NK-92 treated with Interleukin-12 subunit alpha and Interleukin-12 subunit beta, amount 100 ng/mL, for 24 hours (cell line): ENCODE measurements at places on chromosomes 12 and 14.

- no peak for DNase-seq
Measured at GRCh38 chr12:124184456-124184855, 110.4 kb upstream of the RFLNA start.

DNA sequence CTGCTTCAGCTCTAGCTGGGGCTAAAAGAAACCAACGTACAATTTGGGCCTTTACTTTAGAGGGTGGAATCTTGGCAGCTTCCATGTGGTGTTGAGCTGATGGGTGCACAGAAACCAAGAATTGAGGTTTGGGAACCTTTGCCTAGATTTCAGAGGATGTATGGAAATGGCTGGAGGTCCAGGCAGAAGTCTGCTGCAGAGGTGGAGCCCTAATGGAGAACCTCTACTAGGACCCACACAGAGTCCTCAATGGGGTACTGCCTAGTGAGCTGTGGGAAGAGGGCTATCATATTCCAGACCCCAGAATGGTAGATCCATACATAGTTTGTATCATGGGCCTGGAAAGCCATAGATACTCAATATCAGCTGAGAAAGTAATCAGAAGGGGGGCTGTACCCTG, 500.4 kb upstream of the ATP2B1 start:
- no peak for DNase-seq

- no peak for DNase-seq
Measured at GRCh38 chr12:3364661-3365462, 126.1 kb upstream of the PRMT8 start.

DNA sequence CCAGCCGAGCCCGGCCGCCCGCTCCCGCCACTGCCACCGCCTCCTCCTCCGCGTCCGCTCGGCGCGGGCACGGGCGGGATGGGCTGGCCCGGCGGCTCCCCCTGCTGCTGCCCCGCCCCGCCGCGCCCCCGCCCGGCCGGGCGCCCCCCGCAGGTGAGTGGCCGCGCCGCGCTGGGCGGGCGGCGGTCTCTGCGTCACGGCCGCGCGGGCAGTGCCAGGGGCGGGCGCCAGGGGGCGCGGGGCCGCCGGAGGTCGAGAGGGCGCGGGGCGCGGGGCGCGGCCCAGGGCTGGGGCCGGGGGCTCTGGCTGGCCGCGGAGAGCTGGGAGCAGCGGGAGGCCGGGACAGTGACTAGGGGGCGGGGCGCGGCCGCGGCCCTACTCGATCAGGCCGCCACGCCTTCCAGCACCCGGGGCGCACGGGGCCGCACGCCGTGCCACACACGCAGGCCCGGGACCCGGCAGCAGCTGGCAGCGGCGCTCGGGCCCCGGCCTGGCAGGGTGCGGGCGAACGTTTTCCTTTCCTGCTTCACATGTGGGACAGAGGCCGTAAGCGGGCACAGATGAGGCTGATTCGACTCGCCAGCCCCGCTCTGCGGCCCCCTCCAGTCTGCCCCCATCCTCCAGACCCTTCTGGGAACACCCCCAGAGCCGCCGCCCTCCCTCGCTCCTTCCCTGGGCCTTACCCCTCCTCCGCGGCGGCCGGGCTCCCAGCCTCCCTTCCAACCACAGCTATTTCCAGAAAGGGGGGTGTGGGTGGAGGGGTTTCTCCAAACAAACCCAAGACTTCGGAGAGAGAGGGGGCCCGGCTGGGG, 2.4 kb upstream of the TNS2 start:
- DNase-seq, result no peak

- DNase-seq, result no peak
Measured at GRCh38 chr14:73783107-73783727, 68.4 kb upstream of the PTGR2 start.

DNA sequence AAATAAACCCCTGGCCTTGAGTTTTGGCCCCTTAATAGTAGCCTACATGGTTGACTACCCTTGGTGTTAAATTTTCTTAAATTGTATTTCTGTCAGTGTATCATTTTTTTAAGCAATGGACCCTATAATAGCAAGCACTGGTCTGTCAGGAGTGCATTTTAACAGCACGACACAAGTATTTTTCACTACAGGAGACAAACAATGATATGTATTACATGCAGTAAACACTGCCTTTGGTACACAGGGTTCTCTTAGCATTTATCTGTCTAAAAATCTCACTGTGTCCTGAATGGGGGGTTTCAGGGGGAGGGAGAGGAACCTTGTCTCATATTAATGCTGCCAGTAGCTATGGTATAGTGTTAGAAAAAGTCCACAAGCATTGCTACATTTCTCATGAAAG, 18.4 kb downstream of the LMO3 start:
- no peak for DNase-seq

DNA sequence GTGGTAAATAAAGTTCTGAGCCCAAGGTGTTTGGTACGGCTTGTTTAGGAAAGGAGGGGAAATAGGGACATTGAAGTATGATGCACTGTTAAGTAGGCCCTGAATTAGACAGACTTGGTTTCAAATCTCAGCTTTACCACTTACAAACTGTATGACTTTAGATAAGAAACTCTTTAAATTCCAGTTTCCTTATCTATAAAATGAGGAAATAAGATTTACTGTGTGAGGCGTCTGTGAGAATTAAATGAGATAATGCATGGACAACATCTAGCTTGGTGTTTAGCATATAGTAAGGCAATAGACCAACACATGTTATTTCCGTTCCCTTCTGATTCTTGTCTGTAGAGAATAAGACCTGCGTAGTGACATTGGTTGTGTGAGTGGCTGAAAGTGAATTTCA, 7.0 kb downstream of the NCKAP1L start:
- no peak for DNase-seq

- no peak for DNase-seq
Measured at GRCh38 chr14:55620277-55620676, 40.3 kb downstream of the KTN1 start.

- no peak for DNase-seq
Measured at GRCh38 chr12:49330631-49331379, 6.2 kb downstream of the C1QL4 start.

- no peak for DNase-seq
Measured at GRCh38 chr12:80219345-80219744, 120.0 kb downstream of the OTOGL start.

DNA sequence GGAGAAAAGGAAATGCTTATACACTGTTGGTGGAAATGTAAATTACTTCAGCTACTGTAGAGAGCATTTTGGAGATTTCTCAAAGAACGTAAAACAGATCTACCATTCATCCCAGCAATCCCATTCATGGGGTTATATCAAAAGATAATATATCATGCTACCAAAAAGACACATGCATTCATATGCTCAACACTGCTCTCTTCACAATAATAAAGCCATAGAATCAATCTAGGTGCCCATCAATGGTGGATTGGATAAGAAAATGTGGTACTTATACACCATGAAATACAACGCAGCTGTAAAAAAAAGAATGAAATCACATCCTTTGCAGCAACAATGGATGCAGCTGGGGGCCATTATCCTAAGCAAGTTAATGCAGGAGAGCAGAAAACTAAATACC, 1487.7 kb upstream of the SEL1L start:
- no peak for DNase-seq

- no peak for DNase-seq
Measured at GRCh38 chr12:95506707-95507523, 33.0 kb downstream of the METAP2 start.
